ENCODE measurements at places on chromosomes 2 and 18.
A peak's percentile ranks its signal among the peaks of the same experiment; 100 is the strongest.

GRCh38 chr2:144516411-144516980 is 3.4 kb downstream of the ZEB2 start:
- peak; percentile 45 for DNase-seq

- no peak for DNase-seq
These were observed 38.1 kb upstream of the SLC38A11 start for GRCh38 chr2:164993287-164994016.

GRCh38 chr2:45902781-45903375 is 251.4 kb downstream of the PRKCE start:
- DNase-seq: no peak

GRCh38 chr18:59876310-59876626 is 23.5 kb upstream of the PMAIP1 start:
- DNase-seq: no peak

DNA sequence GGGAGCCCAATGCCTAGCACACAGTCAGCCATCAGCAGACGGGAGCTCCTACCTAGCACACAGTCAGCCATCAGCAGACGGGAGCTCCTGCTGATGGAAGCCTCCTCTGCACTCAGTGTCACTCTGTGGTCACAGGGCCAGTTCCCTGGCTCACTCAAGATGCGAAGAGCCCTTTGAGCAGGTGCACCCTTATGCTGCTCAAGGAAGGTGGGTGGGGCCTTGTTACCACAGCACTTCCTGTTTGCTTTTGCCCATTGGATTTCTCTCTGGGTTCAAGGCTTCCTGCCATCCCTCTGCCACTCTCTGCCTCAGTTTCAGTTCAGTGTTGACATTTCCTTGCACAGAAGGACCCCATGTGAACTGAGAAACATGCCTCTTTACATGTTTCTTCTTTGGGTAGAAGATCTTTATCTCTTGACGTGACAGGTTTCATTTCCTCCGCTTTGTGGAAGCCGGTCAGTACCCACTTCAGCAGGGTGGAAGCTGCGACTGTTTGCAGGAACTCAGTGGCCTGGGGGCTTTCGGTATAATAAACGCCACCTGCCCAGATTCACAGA is 11.6 kb downstream of the TRIB2 start:
- DNase-seq: no peak

- no peak for DNase-seq
These were observed 3.7 kb downstream of the ZFP36L2 start for GRCh38 chr2:43222475-43223309.

GRCh38 chr2:175187378-175187777 is 5.9 kb upstream of the ATP5MC3 start:
- no peak for DNase-seq

GRCh38 chr2:142286618-142287017 is 155.8 kb upstream of the LRP1B start:
- no peak for DNase-seq

- no peak for DNase-seq
These were observed 47.0 kb downstream of the CYP27C1 start for GRCh38 chr2:127173057-127173456.

GRCh38 chr18:58303363-58303762 is 259.3 kb downstream of the NEDD4L start:
- no peak for DNase-seq

GRCh38 chr2:205775097-205775877 is 93.0 kb downstream of the NRP2 start:
- no peak for DNase-seq

- no peak for DNase-seq
These were observed 10.4 kb upstream of the EVA1A start for GRCh38 chr2:75570948-75571729.

- no peak for DNase-seq
These were observed 3.2 kb downstream of the KLHL14 start for GRCh38 chr18:32769586-32770053.

DNA sequence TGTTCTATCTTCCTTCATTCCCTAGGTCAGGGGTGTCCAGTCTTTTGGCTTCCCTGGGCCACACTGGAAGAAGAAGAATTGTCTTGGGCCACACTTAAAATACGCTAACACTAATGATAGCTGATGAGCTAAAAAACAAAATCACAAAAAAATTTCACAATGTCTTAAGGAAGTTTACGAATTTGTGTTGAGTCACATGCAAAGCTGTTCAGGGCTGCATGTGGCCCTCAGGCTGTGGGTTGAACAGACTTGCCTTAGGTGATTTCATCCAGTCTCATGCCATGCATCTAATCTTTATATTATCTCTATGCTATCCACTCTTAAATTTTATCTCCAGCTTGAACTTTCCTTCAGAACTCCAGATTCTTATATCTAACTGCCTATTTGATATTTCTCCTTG is 80.1 kb downstream of the CCDC85A start:
- no peak for DNase-seq

DNA sequence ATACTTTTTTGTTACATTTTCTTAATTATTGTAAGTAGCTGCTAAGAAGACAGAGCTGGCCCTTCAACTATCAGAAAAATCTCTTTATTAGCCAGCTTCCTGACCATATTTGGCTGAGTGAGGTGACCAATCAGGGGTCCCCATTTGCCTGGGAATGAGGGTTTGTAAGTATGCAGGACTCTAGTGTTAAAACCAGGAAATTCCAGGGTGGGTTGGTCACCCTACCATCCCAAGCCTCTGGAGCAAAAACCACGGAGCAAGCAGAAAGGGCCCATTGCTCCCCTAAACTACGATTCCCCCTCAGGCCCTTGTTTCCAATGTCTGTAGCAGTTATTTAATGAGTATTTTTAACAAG is 165.6 kb upstream of the NCKAP5 start:
- DNase-seq: no peak

DNA sequence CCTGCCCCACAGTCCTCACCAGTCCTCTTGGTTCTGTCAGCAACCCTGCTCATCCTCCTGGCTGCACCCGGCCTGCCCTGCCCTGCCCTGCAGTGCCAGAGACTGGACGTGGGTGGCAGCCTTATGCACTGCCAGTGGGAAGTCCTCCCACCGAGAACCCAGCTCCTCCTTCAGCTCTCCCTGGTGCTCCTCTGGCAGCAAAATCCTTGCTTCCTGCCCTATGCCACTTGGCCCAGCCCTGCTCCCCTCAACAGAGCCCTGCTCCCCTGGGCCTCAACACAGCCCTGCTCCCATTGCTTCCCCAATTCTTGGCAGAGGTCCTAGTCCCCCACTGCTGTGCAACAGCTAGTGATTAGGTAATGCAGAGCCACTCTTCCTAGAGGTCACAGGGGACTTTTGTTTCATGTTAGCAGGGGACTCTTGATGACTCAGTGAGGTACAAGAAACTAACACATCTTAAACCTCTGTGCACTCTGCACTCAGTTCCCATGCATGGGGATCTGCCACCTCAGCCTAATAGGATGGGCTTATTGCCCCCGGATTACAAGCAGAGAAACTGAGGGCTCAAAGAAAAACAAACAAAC is 58.0 kb upstream of the EDAR start:
- DNase-seq: no peak

DNA sequence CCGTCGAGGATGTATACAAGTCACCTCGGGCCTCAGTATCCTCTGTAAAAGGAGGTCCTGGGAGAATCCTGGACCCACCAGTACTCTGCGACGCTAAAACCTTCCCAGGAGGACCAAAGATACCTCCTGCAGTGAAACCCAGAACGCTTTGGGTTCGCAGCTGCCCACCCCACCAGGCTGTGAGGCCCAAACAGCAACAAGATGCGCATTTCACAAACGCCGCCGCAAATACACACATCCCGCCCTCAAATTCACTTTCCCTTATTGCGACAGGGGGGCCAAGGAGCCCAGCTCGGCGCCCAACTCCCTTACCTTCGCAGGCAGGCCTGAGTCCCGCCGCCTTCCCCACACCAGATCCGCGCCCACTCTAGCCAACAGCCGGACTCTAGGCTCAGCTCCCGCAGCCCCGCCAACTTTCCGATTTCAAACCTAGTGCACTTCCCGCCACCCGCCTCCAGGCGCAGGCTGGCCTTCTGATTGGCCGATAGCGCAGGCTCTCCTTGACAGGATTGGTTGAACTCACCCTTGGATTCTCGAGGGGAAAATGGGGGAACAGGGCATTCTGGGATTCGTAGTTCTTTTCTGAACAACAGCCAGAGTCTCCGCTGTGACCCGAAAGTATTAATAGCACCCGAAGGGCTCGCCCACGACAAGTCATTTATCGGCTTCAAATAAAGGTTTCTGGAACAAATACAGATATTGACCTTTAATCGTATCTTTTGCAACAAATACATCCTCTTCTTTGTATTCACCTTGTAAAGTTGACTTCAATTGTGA is at the start of gene SPC25:
SPC25 (minus strand) TSS at position 425 of the 777 bp plus-strand sequence. CDS start 911 bp downstream, outside the sequence.
- peak; percentile 91 for DNase-seq

GRCh38 chr18:44180683-44181082 is 500.0 kb upstream of the SETBP1 start:
- no peak for DNase-seq

DNA sequence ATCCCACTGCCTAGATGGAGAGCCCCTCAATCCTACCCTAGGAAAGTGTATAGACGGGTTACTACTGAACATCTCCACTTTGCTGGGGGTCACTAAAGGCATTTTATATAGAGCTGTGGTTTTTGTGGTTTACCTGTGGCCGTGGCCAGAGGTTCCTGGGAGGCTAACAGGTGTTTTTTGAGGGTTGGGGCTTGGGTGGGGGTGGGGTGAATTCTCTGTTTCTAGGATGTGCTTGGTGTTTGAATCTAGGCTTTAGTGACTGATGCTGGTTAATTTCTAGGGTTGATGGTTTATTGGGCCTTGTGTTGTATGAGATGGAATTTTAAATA is 7.7 kb downstream of the HOXD8 start:
- no peak for DNase-seq

DNA sequence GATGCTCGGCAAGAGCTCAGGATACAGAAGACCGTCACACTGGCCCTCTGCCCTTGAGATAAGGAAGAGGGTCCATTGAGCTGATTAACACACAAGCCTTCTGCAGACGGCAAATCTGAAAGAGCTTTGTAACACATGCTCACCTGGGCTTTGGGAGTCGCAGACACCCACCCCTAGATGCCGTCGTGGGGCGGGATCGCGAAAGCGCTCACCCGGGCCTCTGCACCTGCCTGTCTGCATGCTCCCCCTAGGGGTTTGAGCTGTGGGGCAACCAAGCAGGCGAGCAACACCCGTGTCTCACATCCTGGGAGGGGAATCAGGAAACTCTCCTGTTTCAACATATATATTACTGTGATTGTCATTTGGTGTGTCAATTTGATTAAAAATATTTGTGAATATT is 99.8 kb upstream of the KCNH7 start:
- no peak for DNase-seq

- DNase-seq: no peak
These were observed 28.8 kb downstream of the SETBP1 start for GRCh38 chr18:44709307-44710126.

- DNase-seq: no peak
These were observed 72.6 kb downstream of the SLC66A2 start for GRCh38 chr18:79878741-79879378.

GRCh38 chr2:183490914-183491313 is 366.7 kb downstream of the NUP35 start:
- DNase-seq: peak; percentile 18

GRCh38 chr2:129274038-129274415 is 705.4 kb upstream of the RAB6C start:
- DNase-seq: no peak

DNA sequence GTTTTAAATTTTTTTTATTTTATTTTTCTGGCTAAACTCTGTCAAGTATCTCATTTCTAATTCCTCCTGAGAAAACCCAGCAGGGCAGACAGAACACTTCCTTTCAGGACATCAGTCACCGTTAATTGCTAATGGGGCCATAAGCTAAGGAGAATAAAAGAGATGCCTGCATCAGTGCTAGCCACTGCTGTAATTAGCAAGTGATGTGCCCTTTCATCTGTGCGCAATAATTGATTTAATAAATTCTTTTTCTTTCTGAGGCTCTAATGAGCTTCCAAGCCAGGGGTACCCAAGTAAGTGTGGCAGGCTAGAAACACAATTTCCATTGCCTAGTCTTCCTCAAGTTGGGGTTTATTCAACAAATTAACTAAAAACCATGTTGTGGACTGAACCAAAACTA is 65.5 kb downstream of the SLC9A4 start:
- DNase-seq: no peak

GRCh38 chr2:6556755-6557154 is 309.0 kb downstream of the CMPK2 start:
- no peak for DNase-seq

GRCh38 chr18:53534695-53535094 is 689.8 kb downstream of the MBD2 start:
- DNase-seq: peak; percentile 13

DNA sequence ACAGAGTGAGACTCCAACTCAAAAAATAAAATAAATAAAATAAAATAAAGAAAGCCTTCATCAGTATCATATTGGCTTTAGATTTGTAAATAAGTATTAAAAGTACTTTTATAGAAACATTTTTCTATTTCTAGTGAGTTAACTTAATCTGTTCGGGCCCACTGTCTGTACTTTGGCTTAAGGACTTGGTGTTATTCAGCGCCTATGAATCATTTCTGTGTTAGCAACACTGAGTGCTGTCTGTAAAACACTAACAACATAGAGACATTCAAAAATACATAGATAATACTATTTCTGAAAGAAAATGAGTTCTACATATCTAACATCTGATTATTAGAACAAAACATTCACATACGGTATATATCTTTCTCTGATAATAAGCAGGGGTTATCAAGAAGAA is 221.5 kb upstream of the CDH19 start:
- no peak for DNase-seq

DNA sequence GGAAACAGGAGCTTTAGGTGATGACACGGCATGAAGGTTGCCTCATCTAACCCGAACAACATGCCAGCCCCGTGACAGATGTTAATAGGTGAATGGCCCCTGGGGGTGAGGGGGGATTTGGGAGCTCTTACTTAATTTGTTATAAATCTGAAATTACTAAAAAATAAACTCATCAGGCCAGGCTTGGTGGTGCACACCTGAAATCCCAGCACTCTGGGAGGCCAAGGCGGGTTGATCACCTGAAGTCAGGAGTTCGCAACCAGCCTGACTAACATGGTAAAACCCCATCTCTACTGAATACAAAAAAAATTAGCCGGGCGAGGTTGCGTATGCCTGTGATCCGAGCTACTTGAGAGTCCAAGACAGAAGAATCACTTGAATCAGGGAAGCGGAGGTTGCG is 6.1 kb downstream of the STK25 start:
- DNase-seq: no peak

- no peak for DNase-seq
These were observed 80.4 kb downstream of the SGPP2 start for GRCh38 chr2:222504719-222505118.

DNA sequence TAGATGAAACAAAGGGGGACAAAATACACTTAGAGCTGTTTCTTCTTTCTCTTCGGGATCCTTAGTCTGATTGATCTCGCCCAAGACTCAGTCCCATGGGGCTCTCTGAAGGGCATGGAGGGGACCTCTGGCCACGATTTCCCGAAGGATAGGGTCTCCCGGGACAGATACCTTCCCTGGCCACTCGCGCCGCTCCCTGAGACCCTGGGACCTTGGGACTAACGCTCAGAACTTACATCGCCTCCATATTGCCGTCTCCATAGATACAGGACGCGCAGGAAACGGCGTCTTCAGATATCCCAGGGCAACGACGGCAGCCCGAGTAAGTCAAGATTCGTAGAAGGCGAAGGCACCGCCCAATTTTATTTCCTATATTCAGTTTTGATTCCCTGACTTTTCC is at the start of gene CFAP65:
CFAP65 (minus strand) TSS at position 265 of the 400 bp plus-strand sequence. CDS start 2,468 bp downstream, outside the sequence.
- DNase-seq: no peak

- DNase-seq: no peak
These were observed 60.4 kb upstream of the CDKL4 start for GRCh38 chr2:39304200-39304599.

GRCh38 chr2:144942516-144943256 is 422.8 kb upstream of the ZEB2 start:
- no peak for DNase-seq

GRCh38 chr2:138994502-138994901 is 214.3 kb upstream of the NXPH2 start:
- no peak for DNase-seq

GRCh38 chr18:62360805-62361204 is 35.7 kb downstream of the TNFRSF11A start:
- DNase-seq: no peak

Measured in heart right ventricle (tissue), 16 donors.